Stimulated activated CD4-positive, alpha-beta T cell treated with anti-CD3 and anti-CD28 coated beads, Interleukin-2, amount 100 ng/mL, for 4 hours (primary cell): ENCODE measurements at places on chromosomes 2 and 18.

- DNase-seq = no peak
Measured at GRCh38 chr2:181106229-181106628, 125.8 kb downstream of the UBE2E3 start.

GRCh38 chr18:60987963-60988362 is 345.3 kb upstream of the CDH20 start:
- no peak for DNase-seq

GRCh38 chr2:9699139-9700108 is 68.6 kb upstream of the YWHAQ start:
- DNase-seq = no peak

GRCh38 chr18:26656431-26656943 is 108.1 kb upstream of the KCTD1 start:
- DNase-seq = no peak

DNA sequence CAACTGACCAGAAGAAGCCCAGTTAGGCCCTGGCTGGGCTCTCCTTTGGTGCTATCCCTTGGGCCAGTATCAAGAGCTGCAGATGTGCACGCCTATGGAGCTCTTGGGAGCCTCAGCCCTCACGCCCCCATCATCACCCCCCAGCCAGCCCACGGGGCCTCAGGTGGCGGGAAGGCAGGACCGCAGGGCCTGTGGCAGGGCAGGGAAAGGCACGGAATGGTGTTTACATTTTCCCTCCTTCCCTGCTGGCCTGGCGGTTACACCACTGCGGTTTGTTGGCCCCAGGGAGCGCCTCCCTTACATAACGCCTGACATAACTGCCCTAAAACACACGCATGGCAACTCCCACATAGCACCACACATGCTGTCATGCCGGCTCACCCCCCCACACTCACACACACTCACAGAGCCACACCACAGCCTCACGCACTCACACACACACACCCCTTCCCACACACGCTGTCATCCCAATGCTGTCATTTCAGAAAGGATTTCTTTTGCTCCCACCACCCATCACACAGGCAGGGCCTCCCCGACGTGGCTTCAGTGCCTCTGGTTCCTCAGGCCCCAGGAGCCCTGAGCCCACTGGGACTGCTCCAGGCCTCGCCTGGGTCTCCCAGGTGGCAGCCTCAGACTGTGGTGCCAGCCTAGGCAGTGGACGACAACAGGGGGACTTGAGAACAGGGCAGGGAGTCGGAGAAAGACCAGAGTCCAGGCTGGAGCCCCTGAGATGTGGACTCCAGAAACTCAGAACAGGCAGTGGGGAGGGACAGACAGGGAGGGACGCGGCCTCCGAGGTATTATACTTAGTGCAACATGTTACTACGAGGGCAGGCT is 15.7 kb downstream of the ZFP36L2 start:
- DNase-seq = peak; percentile 46

- DNase-seq = no peak
Measured at GRCh38 chr2:36655453-36655852, 41.1 kb upstream of the VIT start.

- DNase-seq = no peak
Measured at GRCh38 chr18:22434973-22435608, 17.4 kb upstream of the CTAGE1 start.

DNA sequence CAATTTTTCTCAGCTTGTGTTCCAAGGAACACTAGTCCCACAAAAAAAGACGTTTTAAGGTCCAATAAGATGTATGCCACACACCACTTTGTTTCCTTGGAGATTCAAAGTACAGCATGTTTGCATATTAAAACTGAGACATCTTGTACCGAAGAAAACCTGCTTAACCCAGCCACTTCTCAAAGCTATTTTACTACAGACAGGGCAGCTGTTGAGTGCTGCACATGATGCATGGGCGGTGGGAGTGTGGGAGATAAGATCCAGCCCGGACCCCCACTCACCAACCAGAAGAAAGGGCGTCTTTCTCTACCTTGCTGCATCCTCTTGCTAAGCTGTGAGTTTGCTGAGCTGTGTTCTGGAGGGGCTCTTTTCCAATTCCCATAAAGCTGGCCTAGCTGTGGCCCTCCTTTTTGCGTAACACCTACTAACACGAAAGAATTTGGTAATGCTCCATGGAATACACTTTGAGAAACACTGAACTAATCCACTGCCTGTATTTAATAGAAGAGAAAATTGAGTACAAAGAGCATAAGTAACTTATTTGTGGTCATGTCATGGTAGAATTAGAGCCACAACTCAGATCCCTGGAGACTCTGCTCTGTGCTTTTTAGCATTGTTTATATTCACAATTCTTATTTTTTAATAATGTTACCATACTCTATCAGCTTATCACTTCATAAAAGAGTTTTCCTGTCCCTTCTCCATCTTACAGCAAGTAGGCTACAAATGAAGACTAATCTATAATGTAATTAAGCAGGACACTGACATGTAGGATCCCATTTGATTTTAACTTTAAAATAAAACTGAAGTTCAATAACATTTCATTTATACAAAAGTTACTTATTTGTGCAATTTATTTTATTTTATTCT is 90.0 kb downstream of the PLEKHM3 start:
- no peak for DNase-seq

- DNase-seq = no peak
Measured at GRCh38 chr18:51767293-51767692, 569.8 kb upstream of the MEX3C start.

DNA sequence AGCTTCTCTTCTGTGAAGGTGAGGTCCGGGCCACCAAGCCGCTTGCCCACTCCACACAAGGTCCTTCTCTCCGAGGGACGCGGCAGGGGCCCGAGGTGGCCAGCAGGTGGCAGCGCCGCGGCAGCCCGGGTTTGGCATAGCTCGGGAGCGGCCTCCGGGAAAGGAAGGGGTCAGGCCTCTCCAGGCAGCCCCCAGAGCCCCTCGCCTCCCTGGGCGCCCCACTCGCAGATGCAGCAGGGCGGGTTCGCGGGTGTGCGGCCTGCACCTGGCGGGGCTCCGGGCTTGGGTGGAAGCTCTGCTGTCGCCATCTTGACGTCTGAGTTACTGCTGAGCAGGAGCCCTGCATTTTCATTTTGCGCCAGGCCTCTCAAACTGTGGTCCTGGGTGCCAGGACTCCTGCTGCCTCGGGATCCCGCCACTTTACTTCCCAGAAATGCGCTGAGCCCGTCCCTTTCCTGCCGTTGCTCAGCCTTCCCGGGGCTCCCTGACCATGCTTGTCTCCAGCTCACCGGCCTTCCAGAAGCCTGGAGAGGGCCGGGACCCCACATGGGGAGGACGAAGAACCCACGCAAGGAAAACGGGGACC is 18.6 kb upstream of the NCL start:
- peak; percentile 57 for DNase-seq

GRCh38 chr18:54647176-54647575 is 56.1 kb downstream of the DYNAP start:
- DNase-seq = no peak

DNA sequence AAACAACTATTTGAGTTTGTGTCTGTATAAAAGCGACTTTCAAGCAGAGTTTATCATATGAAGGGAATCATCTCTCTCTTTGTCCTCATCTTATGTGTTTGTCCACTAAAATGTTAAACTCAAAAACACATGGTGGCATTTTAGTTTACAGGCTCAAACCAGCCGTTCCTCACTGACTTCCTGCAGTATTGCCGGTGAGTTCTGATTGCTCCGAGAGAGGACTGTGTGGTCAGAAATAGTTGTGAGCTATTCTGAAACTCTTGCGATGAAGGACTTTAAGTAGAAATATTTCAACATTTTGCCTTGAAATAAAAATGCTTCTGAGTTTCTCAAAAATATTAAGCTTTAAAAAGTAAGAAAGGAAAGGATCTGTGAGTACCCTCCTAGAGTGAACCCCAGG is 163.2 kb upstream of the CAVIN2 start:
- DNase-seq = no peak

GRCh38 chr2:112936927-112937232 is 25.9 kb downstream of the IL37 start:
- no peak for DNase-seq

DNA sequence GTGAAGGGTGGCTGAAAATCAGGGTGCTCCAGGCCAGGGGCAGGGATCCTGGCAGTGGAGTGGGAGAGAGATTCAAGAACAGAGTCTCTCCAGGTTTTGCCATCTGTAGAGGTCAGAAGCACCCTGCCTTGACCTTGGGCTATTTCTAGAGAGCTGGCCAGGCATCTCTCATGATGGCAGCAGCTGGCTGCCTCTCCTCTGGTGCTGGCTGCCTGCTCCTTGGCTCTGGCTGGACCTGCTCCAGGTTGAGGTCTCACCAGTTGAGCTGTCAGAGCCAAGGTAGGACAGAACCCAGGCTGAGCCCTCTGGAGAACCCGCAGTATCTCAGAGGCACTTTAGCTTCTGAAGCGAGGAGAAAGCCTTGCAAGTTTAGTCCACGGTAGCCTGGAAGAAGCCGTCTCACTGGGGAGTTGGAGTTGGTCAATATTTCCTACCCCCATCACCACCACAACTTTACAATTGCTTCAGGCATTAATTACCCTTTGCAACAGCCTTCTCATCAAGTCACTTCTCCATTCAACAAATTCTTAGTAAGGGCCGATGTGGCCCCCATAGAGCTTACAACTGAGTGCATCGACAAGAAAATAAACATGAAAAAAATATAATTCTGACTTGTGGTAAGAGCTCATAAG is 25.6 kb downstream of the GNLY start:
- no peak for DNase-seq

DNA sequence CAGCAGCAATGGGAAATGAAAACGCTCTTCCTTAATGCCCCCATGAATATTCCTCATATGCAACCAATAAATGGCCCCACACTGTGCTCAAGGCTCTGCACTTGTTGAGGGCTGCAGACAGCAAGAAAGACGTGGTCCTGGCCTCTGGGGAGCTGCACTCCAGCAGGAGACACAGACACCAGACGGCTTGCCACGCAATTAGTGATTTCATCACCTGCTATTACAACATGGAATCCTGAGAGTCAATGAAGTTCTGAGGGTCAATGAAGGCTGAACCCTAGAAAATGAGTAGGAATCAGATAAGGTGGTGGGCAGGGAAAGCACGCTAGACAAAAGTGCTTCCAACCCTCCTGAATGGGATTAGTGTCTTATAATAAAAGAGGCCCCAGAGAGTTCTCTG is 18.9 kb downstream of the CREG2 start:
- DNase-seq = no peak

- DNase-seq = no peak
Measured at GRCh38 chr2:142472382-142472781, 341.6 kb upstream of the LRP1B start.

- DNase-seq = no peak
Measured at GRCh38 chr2:143397884-143398614, 268.8 kb downstream of the ARHGAP15 start.

- no peak for DNase-seq
Measured at GRCh38 chr2:26521054-26521912, 43.4 kb upstream of the OTOF start.

- DNase-seq = no peak
Measured at GRCh38 chr18:79864006-79864725, 66.4 kb downstream of the KCNG2 start.

DNA sequence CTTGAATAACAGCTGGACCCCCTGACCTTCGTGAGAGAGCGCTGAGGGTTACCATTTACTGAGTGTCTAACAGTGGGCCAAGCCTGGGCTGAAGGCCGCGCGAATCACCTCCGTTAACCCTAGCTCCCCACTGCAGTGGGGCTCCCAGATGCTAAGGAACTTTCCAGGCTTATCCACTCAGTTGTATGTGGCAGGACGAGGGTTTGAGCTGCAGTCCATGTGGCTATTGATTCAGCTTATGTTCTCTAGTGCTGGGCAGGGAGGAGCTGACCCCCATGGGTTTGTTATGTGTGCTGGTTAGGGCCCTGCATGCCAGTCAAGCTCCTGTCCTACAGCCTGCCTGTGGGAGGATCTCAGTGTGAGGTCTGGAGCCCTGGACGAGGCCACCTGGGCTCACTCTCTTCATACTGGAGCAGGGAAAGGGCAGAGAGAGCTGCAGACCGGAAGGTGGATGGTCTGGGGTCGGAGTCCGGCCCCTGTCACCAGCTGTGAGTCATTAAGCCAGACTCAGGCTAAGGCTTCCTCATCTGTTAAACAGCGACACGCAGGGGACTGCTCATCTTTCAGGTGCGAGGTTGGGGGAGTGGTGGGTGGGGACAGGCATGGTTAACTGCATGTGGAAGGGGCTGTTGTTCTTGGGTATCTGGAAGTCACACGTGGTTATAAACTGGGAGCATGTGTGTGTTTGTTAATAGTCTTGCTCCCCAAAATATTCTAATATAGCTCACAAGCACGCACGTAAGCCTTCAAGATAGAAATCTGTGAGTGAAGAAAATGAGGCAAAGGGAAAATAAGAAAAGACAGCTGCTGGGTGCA is 6.6 kb downstream of the PSD4 start:
- no peak for DNase-seq

DNA sequence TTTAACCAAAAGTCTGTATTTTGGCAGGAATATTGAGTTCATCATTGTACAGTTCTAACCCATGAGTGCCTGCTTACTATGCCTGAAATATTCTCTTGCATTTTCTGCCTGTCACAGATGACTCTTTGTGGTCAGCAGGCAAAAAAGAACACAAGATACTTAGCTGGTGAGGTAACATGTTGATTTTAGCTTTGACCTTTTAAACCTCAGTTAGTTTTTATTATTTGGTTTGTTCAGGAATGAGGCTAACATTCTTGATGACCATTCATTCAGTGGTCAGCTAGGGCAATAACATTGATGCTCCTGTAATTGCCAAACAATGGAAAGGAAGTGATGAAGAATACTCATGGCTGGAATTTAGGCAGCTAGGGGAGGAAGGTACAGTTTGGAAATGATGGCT is 491.2 kb downstream of the PIK3C3 start:
- no peak for DNase-seq

GRCh38 chr18:43435851-43436250 is 158.6 kb upstream of the SYT4 start:
- no peak for DNase-seq

- no peak for DNase-seq
Measured at GRCh38 chr2:58796239-58796910, 555.2 kb upstream of the FANCL start.

- no peak for DNase-seq
Measured at GRCh38 chr2:15224641-15225040, 336.5 kb downstream of the NBAS start.

GRCh38 chr18:11661430-11661829 is 27.6 kb upstream of the GNAL start:
- no peak for DNase-seq

DNA sequence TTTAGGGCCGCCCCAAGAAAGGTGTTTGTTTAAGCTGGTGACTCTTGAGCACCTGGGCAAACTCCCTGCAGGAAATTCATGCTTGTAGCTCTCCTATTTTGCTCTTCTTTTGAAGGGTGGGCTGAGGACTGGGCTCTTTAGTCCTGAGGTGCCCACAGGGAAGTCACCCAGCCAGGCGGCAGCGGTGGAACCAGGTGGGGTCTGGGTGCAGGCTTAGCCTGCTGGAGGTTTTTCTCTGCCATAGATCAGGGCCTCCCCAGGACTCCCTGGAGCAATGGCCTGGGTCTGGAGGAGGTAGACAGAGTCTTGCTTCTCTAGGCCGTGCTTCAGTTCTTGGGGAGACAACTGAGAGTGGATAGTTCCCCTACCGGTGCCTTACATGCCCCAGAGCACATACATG is 99.9 kb downstream of the CLIP4 start:
- DNase-seq = no peak

- no peak for DNase-seq
Measured at GRCh38 chr2:180621941-180622918, 358.2 kb upstream of the UBE2E3 start.

- no peak for DNase-seq
Measured at GRCh38 chr2:160869411-160869810, 290.8 kb upstream of the TANK start.

GRCh38 chr2:215828528-215829184 is 184.7 kb downstream of the MREG start:
- peak; percentile 9 for DNase-seq

GRCh38 chr2:229088966-229089700 is 182.0 kb downstream of the PID1 start:
- no peak for DNase-seq

- DNase-seq = no peak
Measured at GRCh38 chr2:69132960-69133590, 120.1 kb downstream of the ANTXR1 start.
